Stimulated activated CD4-positive, alpha-beta T cell treated with anti-CD3 and anti-CD28 coated beads, Interleukin-4, amount 100 ng/mL, for 4 hours (primary cell): ENCODE measurements at places on chromosomes 6 and 20.

GRCh38 chr6:134593024-134593423 is 275.1 kb upstream of the SGK1 start:
- no peak for DNase-seq

DNA sequence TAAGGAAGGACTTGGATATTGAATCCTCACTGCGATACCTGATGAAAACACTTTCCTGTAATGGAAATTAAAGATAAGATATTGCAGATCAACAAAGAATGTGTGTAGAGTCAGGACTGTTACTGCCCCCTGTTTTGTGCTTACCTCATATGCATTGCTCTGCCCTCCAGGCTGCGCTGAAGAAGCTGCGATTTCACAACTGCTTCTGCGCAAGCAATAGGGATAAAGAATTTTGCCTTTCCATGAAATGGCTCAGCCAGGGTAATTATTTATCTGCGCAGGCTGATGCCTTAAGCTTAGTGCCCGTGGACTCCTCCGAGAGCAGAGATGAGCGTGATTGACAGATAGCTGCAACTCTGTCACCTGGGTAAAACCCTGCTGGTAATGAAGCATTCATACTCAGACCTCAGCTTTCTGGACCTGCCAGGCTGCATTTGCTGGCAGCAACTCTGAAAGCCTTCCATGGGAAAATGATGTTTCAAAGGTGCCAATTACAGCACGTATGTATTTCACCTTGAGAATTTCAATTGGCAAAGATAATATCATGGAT is 370.6 kb downstream of the SAMD5 start:
- no peak for DNase-seq

GRCh38 chr6:129544892-129545612 is 164.9 kb downstream of the ARHGAP18 start:
- DNase-seq: no peak

DNA sequence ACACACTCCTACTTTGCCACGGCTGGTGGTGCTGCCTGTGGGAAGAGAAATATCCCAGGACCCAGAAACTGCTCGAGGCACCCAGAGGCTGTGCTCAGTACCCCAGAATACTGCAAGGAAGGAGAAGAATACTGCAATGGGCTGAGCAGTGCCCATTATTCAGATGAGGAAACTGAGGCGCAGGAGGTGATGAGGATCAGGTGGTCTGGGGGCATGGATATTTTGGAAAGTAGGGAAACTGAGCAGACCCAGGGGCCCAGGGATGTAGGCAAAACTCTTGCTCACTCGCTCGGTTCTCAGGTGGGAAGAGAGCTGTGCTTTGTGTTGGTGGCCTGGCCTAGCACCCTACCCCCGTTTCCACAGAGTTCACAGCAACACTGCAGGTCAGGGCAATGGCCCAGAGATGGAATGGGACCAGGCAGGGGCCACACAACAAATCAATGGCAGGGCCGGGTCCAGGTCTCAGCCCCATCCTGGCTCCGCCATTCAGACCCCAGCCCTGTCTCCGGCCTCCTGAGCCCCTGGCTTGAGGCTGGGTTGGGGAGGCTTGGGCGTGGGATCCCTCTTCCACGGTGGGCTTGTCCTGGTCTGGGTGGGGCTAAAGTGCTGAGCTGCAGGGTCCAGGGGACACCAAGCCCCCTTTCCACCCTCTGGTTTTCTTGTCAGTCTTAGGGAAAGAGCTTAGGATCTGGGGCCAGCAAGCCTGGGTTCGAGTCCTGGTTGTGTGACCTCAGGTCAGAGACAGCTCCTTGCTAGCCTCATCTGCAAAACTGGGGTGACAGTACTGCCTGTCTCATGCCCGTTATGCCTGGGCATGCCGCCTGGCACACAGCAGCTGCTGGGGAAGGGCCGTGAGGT is 33.9 kb downstream of the SUN5 start:
- no peak for DNase-seq

DNA sequence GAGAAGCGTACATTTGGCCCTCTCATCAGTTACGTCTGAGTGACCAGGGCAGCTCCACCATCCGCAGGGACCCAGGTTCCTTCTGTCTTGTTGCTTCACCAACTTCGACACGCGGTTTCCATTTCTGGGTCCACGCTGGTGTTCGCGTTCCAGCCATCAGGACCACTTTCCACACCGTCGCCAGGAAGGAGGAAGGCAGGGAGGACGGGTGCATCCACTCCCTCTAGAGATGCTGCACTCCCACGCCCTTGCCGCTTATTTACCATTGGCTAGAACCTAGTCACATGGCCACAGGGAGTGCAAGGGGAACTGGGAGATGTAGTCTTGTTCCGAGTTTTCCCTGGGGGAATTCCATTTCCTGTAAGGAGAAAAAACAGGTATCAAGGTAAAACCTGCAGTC is 33.2 kb upstream of the SNX9 start:
- no peak for DNase-seq

DNA sequence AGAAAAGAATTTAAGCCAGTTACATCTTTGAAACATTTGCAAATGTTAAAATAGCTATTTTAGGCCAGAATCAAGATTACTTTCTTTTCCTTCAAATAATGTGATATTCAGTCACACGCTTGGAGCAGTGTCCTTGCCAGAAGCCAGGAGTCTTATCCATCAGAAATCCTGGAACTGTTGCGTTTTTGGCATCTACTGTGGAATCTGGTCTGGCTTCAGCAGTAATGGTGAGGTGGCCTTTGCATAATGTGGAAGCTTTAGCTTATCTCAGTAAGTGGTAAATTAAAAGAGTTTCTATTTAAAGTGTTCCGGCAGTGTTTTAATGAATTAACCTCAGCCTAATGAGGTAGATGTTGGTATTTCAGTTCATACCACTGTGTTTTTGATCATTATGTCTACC is 97.6 kb downstream of the FIG4 start:
- DNase-seq: no peak
